ENCODE measurements at places on chromosomes 11 and 22. TPM values are rescaled to one million over a fixed set of nuclear protein-coding genes. Genes with fewer than 3 reads are reported as not detected.

The C11orf91 gene
- 2.8 TPM for total RNA-seq

DNA sequence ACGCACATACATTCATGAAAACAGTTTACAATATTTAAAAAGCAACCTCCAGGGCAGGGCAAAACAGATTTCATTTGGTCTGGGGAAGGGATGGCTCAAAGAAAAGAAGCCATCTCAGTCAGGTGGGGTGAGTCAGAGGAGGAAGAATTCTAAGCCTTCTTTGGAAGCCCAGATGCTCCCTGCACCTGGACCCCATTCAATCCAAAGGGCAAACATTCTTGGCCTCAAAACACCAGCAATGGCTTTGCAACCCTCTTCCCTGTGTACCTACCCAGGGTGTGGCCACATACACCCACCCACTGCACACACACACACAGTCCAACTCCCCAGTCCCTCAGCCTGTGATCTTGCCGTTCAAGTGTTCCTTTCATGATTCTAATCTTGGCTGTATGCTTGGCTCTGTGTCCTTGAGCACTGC lies 2.0 kb downstream of the KCNE3 start:
- H3K27ac ChIP-seq: no peak overlapping the region
- DNase-seq: no peak
- H3K27me3 ChIP-seq: no peaks in the 10 kb centered on the region

DNA sequence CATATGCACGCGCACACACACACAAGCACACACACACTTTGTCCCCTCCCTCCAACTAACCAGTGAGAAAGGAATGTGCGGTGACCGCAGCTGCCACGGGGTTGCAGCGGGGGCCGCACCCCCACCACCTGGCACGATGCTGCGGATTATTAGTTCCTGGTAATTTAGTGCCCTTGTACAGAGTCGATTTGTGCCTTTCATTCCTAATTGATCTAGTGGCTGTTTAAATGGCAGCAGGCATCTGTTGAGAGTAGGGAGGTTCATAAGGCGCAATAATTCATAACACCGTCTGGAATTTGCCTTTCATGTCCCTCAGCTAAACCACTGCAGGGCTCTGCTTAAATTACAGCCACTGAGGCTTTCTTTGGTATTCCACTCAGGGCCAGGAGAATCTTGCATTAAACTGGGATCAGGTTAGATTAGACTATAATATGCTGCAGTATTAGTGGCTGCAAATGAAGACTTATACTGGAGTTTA lies 113.7 kb downstream of the FEZ1 start:
- no peak for DNase-seq
- no peak overlapping the region for H3K4me3 ChIP-seq
- peaks cover 6% of the 10 kb centered on the region for H3K4me1 ChIP-seq
- H3K36me3 ChIP-seq: no peaks in the 10 kb centered on the region
- H3K27me3 ChIP-seq: peaks cover 64% of the 10 kb centered on the region

GRCh38 chr22:46794067-46794466 lies 31.6 kb downstream of the TBC1D22A start:
- no peak for DNase-seq
- H3K4me3 ChIP-seq: no peak overlapping the region
- H3K4me1 ChIP-seq: peaks cover 9% of the 10 kb centered on the region
